ENCODE measurements at places on chromosomes 5 and 9.

GRCh38 chr9:34456746-34457145 lies 1.6 kb downstream of the FAM219A start:
- DNase-seq = no peak

DNA sequence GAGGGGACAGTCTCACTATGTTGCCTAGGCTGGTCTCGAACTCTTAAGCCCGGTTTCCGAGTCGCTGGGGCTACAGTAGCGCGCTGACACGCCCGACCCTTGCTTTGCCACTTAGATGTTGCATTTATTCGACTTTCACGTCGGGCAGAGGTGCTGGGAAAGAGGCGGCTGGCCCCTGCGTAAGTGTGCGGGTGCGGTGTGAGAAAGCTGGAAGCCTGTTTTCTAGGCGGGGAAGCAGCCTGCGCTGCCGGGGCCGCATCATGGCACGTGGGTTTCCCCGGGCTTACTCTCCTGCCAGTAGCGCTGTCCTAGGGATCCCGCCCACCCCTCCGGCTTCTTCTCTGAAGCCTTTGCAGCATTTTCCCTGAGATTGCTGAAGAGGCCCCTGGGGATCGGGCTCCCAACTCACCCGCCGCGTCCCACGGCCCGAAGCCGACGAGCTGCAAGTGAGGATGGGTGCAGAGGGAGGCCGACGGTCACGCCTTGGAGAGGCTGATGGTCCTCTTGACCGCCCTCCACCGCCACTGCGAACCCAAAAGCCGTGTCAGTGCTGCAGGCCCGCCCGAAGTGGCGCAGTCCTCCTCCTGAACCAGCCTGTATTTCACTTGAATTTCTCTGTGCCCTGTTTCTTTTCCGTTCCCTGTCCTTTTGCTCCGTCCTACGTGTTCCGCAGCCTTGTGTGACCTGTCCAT lies 5.8 kb upstream of the TRIM41 start:
- DNase-seq = no peak

- DNase-seq = no peak
Measured at GRCh38 chr9:68747043-68747533, 42.0 kb downstream of the PIP5K1B start.

DNA sequence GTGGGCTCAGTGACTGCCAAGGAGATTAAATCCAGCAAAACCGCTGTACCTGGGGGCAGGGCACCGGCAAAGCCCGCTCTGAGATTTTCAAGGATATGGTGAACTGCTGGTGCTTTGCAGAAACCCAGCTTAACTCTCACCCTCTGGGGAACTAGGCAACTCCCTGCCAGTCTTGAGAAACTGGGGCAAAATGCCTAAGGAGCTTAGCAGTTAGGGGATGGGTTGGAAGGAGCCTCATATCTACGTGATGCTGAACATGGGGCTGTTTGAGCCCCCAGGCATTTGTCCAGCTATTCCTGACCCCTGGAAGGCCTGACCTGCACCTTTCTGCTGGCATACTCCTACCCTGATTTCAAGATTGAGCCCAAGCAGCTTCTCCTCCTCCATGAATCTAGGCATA lies 108.6 kb upstream of the TBC1D2 start:
- no peak for DNase-seq

DNA sequence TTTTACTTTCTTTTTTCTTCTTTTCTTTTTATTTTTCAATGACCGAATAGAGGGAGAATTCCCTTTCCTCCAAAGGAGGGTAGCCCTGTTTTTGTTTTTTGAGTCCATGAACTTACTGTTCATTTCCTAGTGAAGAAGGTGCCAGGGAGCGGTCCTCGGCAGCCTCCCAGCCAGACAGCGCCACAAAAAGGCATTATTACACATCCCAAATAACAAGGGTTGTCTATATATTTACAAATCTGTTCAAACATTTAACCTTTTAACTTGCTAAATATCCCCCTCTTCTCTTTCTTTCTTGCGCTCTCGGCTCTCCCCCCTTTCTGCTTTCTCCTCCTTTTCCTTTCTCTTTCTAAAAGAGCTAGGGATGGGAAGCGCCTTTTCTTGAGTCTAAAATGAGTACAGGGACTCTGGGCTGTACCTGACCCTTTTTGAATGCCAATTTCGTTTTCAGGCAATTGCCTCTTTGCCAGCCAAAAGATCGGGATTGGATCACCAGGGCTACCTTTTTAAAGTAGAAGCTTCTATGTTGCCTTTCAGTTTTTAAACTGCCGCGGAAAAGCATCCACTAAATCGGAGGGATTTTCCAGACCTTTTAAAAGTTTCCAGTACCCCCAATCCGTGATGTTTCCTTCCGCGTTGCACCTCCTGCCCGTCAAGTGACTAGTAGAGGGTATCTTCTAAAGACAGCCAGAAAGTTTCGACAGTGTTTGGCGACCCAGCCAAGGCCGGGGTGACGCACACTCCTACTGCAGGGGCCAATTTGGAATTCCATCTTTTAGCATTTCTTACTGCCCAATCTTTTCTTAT lies 125.6 kb downstream of the TMEM161B start:
- DNase-seq = no peak

DNA sequence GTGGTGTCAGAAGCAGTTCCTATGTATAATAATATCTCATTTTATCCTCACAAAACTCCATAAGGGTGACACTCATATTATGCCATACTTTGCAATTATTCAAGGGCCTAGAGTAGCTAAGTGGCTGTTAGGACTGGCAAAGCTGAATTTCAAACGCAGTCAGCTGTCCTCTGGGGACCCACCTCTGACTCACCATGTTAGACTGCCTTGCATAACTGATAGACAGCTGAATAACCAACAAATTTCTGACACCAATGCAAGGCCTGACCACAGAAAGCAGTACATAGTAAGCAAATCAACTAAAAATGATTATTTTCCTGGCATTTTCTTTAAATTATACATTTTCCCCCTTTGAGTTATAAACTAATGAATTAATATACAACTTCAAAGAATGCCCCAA lies 251.6 kb upstream of the PTGER4 start:
- DNase-seq = no peak

DNA sequence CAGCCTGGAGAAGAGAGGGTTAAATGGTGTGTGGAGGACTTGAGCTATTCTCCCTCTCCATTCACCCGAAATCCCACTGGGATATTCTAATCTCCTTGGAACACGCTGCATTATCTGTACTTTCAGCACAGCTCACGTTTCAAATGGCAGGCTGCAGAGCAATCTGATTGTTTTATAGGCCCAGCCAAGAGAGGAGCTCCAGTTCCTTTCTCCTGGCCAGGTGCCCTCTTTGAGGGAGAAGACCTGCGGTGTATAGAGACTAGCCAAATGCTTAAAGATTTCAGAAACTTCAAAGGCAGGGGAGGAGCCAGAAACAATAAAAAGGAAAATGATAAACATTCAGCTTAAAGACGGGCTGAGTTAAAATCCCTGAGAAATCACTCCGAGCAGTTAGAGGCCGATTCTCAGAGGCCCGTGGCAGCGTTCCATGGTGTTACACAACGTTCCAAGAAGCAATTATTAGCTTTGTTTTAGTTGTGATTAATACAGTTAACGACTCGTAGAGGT lies 564.0 kb upstream of the KLF4 start:
- DNase-seq = no peak

GRCh38 chr5:133336121-133336968 lies 276.0 kb downstream of the FSTL4 start:
- no peak for DNase-seq
